Regular cardiac myocyte (primary cell): ENCODE measurements at places on chromosomes 7 and 10. TPM values are rescaled to one million over a fixed set of nuclear protein-coding genes. Genes with fewer than 3 reads are reported as not detected.

Gene NOM1
- total RNA-seq = 14.4 and 20.5 TPM in 2 replicates

Gene SEC23IP
- 18.6 and 22.2 TPM in 2 replicates for total RNA-seq

Gene LIPK
- not detected in 2 replicates for total RNA-seq

Gene ARPC1B
- 193 and 433 TPM in 2 replicates for total RNA-seq

Gene ELFN1
- 0.38 and 0.56 TPM in 2 replicates for total RNA-seq

Gene GRK5
- total RNA-seq = 39.9 and 60.9 TPM in 2 replicates

Gene CALHM1
- not detected in 2 replicates for total RNA-seq

Gene FGFBP3
- 0.56 and 0.77 TPM in 2 replicates for total RNA-seq

Gene HMX2
- total RNA-seq = not detected in 2 replicates

Gene COL17A1
- 0.56 and 1.2 TPM in 2 replicates for total RNA-seq

Gene FAM13C
- 1.3 and 3.9 TPM in 2 replicates for total RNA-seq

Gene GIMAP5
- total RNA-seq = 0.28 and 0.38 TPM in 2 replicates

Gene HOXA13
- under 0.01 TPM in 1 of 2 replicates, not detected in the other for total RNA-seq

Gene HOXA11
- under 0.01 TPM in 1 of 2 replicates, not detected in the other for total RNA-seq

Gene PRKCQ
- total RNA-seq = under 0.01 TPM in 1 of 2 replicates, not detected in the other

Gene HOXA4
- not detected in 2 replicates for total RNA-seq

Gene SH3PXD2A
- 10.7 and 18.0 TPM in 2 replicates for total RNA-seq

Gene WNT16
- total RNA-seq = under 0.01 and 0.38 TPM in 2 replicates

Gene CDHR3
- total RNA-seq = 2.5 and 2.8 TPM in 2 replicates

Gene C10orf67
- 0.19 TPM in 1 of 2 replicates, not detected in the other for total RNA-seq

Gene MSMB
- not detected in 2 replicates for total RNA-seq

Gene MAD1L1
- 30.7 and 60.0 TPM in 2 replicates for total RNA-seq

Gene DPYSL4
- 7.5 and 7.6 TPM in 2 replicates for total RNA-seq

Gene COL26A1
- under 0.01 TPM in 1 of 2 replicates, not detected in the other for total RNA-seq

Gene GDF2
- total RNA-seq = under 0.01 TPM in 1 of 2 replicates, not detected in the other

Gene AGR3
- not detected in 2 replicates for total RNA-seq

Gene SEMA3E
- total RNA-seq = 0.38 and 0.56 TPM in 2 replicates

Gene ZNF503
- total RNA-seq = 2.7 and 3.7 TPM in 2 replicates

Gene CARD11
- total RNA-seq = 0.28 and 0.38 TPM in 2 replicates

Gene LRRD1
- under 0.01 TPM in 2 replicates for total RNA-seq

Gene CLRN3
- not detected in 2 replicates for total RNA-seq

Gene NPSR1
- not detected in 2 replicates for total RNA-seq

Gene MGAM2
- not detected in 2 replicates for total RNA-seq

Gene CALML5
- not detected in 2 replicates for total RNA-seq

Gene TRIM4
- total RNA-seq = 16.7 and 22.8 TPM in 2 replicates

Gene DMBT1
- total RNA-seq = under 0.01 TPM in 2 replicates

Gene TUBAL3
- under 0.01 TPM in 1 of 2 replicates, not detected in the other for total RNA-seq

Gene AOAH
- not detected in 2 replicates for total RNA-seq

Gene C7orf57
- not detected in 2 replicates for total RNA-seq

Gene CALML3
- total RNA-seq = not detected in 2 replicates

Gene ARHGEF35
- total RNA-seq = 0.85 and 1.5 TPM in 2 replicates

Gene GFRA1
- 0.19 and 0.56 TPM in 2 replicates for total RNA-seq

Gene PDZD7
- 1.3 and 3.1 TPM in 2 replicates for total RNA-seq

Gene MNX1
- total RNA-seq = not detected in 2 replicates

Gene NFKB2
- total RNA-seq = 16.5 and 17.5 TPM in 2 replicates

Gene GSTO2
- total RNA-seq = 2.3 and 2.5 TPM in 2 replicates

Gene CYTH3
- 28.2 and 40.3 TPM in 2 replicates for total RNA-seq
